T-helper 17 cell (primary cell): ENCODE measurements at places on chromosomes 7 and 10. TPM values are rescaled to one million over a fixed set of nuclear protein-coding genes. Genes with fewer than 3 reads are reported as not detected.
A peak's percentile ranks its signal among the peaks of the same experiment; 100 is the strongest.

GRCh38 chr7:106169821-106170610, 57.9 kb upstream of the SYPL1 start:
- no peak for DNase-seq

The XRCC2 gene
- 0.50 TPM for total RNA-seq

DNA sequence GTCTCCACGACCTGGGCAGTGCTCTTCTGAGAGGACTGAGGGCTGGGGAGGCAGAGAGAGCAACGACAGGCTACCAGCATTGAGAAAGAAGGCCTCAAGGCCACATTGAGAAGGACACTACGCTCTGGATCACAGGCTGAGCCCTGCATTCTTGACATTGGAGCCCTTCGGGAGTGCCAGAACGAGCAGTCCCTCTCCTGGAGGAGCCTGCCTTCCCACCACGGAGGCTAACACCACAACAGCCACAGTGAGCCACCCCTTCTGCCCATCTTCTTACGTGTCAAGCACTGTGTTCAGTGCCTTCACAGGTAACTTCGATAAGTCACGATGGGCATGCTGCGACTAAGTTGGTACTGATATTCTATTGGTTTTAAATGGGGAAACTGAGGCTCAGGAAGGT, 267.8 kb downstream of the RPS24 start:
- DNase-seq: no peak

GRCh38 chr7:50479743-50480517, 29.8 kb upstream of the FIGNL1 start:
- no peak for DNase-seq

DNA sequence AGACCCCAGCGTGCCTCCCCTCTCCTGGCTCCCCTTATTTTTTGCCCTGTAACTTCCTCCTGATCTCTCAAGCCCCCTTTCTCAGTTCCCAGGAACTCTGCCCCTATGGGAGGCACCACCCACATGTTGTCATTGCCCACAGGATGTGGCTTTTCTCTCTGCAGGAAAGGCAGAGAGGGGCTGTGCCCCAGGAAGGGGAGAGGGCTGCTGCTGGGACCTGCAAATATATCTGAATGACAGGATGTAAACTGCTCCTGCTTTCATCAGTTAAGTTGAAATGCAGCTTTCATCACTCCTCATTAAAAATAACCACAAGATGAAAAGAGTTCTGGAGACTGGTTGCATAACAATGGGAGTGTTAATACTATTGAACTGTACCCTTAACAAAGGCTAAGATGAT, 103.3 kb downstream of the CLEC2L start:
- no peak for DNase-seq

- DNase-seq: no peak
Observed at GRCh38 chr10:118332948-118333710, 9.0 kb downstream of the FAM204A start.

DNA sequence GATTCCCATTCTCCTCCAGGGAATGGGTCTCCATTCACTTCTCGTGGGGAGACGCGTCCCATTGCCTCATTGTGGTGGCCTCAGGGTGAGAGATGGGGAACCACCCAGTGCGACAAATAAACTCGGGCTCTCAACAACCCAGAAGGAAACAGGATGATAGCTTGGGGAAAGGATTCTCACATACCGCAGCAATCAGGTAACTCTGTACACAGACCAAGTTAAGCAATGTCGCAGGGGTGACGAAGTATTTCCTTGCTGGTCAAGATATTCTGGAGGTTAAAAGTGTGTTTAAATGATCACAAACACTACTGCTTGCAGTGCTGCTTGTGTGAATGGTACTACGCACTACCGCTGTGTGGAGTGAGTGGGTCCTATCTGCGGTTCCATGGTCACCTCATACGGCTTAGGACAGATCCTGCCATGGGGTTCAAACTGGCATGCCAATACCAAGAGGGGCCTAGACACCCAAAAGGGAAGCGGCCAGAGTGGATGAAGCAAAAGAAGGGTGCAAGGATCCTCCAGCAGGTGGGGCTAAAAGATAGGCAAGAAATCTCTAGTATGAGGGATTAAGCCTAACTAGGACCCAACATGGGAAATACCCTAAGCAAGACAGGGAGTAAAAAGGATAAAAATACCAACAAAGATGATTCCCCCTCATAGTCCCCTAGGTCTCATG, 143.8 kb upstream of the TMEM106B start:
- DNase-seq: peak; percentile 41

- DNase-seq: no peak
Observed at GRCh38 chr10:71472912-71473311, 76.2 kb downstream of the CDH23 start.
